Cardiac septum (tissue), 1 donor: ENCODE measurements at places on chromosomes 3 and 15. TPM values are rescaled to one million over a fixed set of nuclear protein-coding genes. Genes with fewer than 3 reads are reported as not detected.
A peak's percentile ranks its signal among the peaks of the same experiment; 100 is the strongest.

DNA sequence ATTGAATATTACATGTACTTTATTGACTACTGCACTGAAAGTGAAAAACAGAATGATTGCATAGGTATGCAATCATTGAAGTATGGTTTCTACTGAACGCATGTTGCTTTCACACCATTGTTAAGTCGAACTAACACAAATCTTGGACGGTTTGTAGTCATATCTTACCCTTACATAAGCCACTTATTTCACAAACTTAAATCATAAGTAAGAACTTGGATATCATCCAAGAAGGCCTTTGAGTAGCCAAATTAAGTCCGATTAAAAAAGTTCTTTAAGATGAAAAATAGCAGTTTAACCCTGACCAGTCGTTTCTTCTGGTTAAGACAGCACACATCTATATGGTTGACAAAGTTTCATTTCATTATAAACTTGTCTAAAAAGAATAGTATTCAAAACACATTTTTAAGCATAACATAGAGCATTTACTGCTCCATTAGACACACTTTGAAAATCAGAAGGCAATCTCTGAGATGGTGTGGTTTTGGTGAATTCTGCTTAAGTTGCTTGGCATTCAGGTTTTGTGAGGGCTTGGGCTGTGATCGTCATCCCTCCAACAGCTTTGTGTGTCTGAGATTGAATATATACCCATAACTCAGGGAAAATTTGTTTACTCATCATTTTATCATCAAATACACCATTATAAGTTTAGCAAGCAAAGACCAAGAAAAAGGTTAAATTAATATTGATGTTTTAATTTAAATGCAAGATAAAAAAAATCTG is 92.2 kb downstream of the NFKBIZ start:
- no peak for DNase-seq

- no peak for DNase-seq
Measured at GRCh38 chr3:122003112-122003511, 18.9 kb downstream of the ILDR1 start.

DNA sequence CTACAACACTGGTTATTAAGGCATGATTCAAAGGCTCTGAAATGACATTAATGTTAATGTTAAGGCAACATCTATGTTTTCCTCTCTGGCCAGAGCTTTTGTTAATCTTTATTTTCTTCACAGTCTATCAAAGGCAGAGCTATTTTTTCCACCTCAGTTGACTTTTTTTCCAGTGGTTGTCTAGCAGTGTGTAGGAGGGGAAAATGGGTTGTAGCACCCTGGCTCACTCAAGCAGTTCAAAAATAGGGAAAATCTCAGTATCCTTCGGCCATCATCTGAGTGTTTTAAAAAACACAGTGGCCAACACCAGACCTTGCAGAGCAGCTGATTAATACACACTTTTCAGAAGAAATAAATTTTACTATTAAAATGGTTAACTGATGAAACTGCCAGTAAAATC is 21.4 kb downstream of the CBLB start:
- DNase-seq = no peak

GRCh38 chr3:71568207-71568606 is 15.3 kb downstream of the FOXP1 start:
- DNase-seq = no peak

DNA sequence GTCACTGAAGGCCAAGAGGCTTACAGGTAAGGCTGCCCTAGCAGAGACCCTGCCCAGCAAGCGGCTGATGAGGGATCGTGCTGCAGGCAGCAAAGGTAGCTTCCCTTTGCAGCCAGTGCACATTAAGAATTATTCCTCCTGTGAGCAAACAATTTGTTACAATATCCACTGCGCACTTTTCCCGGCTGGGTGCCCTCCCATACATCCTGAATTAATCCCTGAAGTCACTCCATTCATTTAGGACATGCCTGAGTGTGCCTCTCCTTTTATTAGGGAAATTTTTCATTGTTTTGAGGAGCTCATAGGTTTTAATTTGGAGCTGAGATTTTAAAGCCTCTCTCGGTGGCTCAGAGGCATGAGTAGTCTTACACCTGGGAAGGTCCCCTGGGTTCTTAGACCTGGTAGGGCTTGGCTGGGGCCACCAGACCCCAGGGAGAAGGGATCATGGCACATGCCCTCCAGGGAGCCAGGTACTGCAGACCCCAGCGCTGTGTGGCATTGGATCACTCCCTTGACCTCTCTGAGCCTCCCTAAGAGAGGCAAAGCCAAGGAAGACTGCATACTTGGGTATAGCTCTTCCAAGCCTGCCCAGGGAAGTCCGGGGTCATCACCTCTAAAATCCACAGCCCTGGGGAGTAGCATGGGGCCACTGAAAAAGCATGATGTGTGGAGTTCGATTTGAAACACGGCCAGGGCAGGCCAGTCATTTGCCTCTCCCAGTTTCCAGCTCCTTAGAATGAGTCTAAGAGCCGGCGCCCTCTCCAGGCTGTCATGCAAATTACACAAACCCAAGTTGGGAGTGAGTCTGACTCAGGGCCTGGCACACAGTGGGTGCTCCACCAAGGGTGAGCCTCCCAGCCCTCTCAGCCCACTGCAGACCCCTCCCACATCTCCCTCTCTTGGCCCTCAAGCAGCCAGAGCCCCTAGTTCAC is 151.9 kb upstream of the LINGO1 start:
- DNase-seq = no peak

DNA sequence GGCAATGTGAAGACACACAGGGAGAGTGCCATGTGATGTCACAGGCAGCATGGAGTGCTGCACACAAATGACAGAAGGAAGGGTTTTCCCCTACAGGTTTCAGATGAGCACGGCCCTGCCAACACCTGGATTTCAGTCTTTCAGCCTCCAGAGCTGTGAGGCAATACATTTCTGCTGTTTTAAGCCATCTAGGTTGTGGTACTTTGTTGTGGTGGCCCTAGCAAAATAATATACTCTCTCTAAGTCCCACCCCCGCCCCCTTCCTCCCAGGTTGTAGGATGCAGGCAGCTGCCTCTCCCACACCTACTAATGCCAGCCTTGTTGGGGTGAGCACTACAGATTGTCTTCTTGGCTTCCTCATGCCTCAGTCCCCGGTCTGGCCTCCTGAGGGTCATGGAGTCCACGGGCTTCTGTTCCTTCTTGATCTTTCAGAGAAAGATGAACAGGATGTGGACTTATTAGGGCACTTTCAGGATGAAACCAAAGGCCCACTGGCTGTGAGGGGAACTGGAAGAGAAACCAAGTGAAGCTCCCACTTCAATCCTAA is 180.0 kb downstream of the CD47 start:
- no peak for DNase-seq

- DNase-seq = no peak
Measured at GRCh38 chr3:114336122-114336697, 42.4 kb downstream of the TIGIT start.

DNA sequence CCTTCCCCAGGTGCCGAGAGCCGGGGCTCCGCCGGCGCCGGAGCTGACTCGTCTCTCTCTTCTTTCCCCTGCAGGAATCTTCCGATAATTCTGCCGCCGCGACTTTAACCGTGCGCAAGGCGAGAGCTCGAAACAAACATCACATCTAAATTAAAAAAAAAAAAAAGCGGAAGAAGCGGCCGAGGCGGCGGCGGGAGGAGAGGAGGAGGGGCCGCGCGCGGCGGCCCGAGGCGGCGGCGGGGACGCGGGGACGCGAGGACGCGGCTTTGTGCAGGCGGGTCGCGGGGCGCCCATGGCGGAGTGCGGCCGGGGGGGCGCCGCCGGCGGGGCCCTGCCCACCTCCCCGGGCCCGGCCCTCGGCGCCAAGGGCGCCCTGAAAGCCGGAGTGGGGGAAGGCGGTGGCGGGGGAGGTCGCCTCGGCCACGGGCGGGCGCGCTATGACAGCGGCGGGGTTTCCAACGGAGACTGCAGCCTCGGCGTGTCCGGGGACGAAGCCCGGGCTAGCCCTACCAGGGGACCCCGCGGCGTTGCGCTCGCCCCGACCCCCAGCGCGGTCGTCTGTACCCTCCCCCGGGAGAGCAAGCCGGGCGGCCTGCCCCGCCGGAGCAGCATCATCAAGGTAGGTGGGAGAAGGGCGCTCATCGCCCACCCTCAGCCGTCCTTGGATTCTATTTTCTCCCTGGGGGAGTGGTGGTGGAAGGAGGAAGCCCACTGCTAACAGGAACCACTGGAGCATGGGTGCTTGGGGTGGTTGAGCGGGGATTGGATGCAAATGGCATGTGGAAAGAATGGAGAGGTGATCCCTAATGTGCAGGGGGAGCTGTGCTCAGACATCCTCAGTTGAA is at the start of gene PLCL2:
TSS of gene PLCL2 (plus strand) at position 208 of the 845 bp plus-strand sequence. CDS start at position 293, 85 bp downstream.
- peak; percentile 78 for DNase-seq

DNA sequence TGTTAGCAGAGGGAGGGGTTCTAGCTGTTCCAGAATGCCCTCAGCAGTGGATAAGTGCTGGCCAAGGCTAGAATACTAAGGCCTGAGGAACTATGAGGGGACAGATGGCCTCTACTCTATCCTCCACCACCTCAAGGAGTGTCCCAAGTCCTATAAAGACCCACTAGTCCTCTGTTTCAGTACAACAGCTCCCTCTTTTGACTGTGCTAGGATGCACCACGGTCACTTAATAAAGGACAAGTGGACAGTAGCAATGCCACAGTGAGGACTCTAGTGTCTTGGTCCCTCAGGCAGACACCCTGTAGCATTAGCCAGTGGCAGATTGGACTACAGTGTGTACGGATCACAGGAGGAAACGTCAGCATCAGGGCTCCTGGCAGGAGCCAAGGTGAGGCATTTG is 171.8 kb upstream of the PROK2 start:
- no peak for DNase-seq

GRCh38 chr3:172131746-172132145 is 92.4 kb downstream of the FNDC3B start:
- no peak for DNase-seq

DNA sequence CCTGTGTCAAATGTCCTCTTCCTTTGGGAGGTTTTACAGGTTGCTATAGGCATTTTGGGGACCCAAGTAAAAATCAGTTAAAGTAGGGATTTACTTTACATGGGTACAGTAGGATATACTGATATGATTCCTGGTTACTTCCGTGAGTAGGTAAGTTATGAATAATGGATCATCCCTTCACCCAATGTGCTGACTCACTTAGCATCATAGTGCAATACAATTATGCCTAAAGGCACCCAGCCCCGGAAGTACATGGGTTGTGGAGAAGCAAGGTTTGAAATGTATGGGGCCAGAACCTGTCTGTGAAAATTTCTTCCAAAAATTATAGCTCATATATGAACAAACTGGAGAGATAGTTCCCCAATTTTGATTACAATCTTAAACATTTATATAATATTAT is 64.0 kb downstream of the GLB1 start:
- no peak for DNase-seq

DNA sequence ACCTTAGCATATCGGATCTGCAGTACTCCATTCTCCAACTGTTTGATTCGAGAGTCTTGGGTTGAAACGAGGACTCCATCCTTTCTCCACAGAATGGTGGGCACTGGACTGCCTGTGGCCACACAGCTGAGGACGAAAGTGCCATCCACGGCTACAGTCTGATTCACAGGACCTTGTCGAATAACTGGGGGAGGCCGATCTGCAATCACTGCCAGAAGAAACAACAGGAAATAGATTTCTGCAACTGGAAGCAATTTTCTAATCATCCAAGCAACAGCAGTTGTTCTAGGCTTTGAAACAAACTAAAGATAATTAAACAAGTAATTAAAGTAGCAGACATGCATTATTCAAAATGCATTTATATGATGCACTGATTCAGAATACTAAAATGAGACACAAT is 1097.7 kb downstream of the ROBO1 start:
- DNase-seq = no peak

- no peak for DNase-seq
Measured at GRCh38 chr3:172726380-172726779, 15.5 kb upstream of the NCEH1 start.

DNA sequence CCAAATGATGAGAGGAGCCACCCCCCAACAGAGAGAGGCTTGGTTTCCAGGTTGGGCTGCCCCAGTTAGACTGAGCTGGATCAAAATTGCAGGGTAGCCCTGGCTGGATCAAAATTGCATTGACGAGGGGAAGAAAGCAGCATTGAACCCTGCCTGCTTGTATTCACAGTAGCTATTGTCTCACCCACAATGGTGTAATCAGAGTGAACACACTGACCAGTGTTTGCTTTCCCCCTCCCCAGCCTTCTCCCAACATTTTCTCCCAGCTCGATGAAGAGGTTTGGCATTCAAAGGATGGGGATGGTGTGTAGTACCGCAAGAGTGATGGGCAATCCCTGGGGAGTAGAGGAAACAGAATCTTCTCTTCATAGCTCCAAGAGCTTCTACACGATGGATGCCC is 223.8 kb downstream of the ADAMTS9 start:
- no peak for DNase-seq

DNA sequence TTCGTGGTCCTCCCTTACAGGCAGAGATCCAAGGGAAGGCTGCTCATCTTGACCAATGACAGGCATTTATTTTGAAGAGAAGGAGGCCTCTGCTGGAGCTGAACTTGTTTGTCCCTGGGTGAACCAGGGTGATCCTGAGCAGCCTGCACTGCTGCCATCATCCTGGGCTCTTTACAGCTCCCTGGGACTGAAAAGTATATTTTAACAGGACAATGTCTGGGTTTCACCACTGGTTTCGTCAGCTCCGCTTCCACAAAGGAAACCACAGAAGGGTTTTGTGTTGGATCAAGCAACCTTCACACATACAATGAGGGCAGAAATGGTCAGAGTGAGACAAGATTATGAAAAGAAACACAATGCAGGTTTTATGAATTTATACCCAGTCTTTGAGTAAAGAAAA is 400.7 kb upstream of the TPM1 start:
- DNase-seq = no peak

- no peak for DNase-seq
Measured at GRCh38 chr3:39727415-39727814, 82.0 kb upstream of the MYRIP start.

- no peak for DNase-seq
Measured at GRCh38 chr3:152706991-152707713, 127.8 kb upstream of the P2RY1 start.

DNA sequence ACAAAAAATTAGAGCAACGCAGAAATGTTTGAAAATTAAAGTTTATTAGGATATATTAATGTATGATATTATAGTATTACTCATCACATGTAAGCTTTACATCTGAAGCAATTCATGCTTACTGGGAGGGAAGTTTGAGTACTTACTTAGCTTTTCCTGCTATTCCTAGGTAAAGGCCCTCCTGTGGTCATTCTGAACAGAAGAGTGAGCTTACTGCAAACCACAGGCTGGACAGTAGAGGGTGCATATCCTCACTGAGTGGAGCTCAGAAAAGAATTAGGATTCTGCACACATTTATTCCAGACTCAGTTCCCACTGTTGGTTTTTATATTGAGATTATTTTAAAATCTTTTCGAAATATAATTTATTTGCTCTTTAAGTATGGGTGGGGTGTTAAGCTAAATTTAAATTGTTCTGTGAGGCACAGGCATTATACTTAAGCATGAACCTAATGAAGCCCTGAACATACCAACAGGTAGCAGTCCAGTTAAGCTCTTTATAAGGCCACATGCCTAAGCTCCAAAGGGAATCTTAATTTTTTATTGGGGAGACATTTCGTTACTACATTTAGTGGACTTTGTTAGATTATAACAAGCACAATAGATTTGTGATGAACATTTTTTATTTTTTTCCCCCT is 10.2 kb downstream of the MRPS22 start:
- DNase-seq = no peak

The NISCH gene
- 59.1 TPM for total RNA-seq

The CTXN2 gene
- total RNA-seq = not detected

The TERB2 gene
- not detected for total RNA-seq

The TCTA gene
- total RNA-seq = 26.5 TPM

The SKOR1 gene
- total RNA-seq = 0.24 TPM

The CNTN4 gene
- total RNA-seq = 2.8 TPM
